ENCODE measurements at places on chromosomes 2 and 18.
A peak's percentile ranks its signal among the peaks of the same experiment; 100 is the strongest.

DNA sequence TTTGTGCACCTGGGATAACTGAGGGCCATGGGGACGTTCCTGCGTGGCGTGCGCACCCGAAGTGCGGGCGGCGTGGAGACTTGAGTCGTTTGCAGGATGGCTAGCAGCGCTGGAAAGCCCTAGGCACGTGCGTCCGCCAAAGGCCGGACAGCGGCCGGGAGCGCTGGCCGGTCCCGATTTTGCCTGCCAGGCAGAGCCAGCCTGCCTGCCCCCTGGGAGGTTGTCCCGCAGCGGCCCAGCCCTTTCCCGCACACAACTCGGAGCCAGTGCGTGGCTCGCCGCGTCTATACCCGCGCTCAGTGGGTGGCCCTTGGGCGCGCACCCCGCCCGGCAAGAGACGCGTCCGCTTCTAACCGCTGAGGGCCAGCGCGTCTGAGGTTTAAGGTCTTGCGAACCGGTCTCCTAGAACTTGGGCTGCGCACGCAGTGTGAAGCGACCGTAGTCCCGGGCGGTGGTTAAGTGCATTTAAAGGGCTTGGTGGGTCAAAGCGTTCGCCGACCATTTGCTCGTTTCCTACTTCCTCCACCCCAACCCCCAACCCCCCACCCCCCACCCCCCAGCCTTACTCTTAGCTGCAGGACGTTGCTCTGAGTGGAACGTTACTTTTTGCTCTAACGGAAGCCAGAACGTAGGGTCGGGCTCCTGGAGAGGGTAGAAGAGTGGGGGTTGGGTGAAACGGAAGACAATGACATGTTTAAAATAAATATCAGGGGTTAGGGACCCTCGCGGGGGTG, 627 bp downstream of the CDCA7 start:
- DNase-seq: no peak

DNA sequence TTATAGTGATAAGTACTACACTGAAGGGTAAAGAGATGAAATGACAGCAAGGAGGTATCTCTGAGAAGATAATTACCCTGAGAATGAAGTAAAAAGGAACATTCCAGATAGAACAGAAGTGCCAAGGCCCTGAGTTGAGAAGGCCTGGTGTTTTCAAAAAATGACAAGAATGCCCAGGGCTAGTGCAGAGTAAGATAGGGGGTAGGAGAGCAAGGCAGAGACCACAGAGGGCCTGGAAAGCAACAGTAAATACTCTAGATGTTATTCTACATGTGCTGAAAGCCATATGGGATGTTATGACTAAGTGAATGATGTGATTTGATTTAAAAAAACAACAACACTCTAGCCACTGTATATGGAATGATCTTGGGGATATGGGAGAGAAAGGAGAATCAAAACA, 52.3 kb downstream of the BAZ2B start:
- DNase-seq: no peak

- no peak for DNase-seq
These were observed 19.0 kb downstream of the ABCG5 start for GRCh38 chr2:43819491-43820163.

DNA sequence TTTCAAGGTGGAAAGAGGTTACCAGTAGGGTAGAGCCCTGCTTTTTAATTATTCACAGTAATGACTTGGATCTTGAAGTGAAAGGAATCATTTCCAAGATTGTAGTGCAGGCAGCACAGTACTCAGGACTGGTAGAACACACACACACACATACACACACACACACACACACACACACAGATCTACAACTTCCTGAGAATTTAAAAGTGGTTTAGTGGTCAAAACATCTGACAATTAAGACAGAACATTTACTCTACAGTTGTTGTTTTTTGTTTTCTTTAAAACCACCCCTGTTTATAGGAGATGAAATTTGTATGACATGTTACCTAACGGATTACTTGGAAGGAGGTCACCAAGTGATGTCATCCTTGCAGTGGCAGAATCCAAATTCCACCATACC, 146.7 kb upstream of the VRK2 start:
- DNase-seq: no peak

DNA sequence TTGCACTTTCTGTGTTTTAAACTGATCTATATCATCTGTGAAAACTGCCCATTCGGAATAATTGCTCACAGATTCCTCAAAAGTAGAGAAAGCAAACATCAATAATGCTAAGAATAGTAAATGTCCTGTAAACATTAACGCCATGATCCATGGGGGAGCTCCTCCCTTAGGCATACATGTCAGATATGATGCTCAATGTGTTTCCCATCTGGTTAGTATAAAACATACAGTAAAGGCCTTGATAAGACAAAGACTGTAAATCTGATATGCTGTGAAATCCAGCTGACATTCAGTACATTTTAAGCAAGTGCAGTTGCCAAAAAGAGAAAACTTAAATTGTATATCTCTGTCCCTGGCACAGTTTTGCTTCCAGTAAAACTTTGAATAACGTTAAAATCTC, 2.1 kb downstream of the DSEL start:
- DNase-seq: no peak

DNA sequence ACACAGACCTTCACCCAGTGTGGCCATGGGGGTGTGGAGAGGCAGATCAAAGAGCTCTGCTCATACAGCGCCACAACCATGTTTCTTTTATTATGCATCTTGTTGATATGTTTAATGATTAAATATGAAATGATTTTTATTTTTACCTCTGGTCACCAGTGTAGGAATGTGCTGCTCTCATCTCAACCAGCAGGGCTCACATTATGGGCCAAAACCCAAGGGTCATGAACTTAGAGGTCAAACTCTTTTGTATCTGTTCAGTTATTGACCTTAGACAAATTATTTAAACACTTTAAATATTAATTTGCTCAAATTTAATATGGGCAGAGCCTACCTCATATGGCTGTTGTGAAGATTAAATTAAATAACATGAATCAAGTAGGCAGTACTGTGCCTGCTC, 386.2 kb downstream of the ALK start:
- no peak for DNase-seq

- DNase-seq: no peak
These were observed 629.6 kb downstream of the ARHGAP15 start for GRCh38 chr2:143758629-143759330.

DNA sequence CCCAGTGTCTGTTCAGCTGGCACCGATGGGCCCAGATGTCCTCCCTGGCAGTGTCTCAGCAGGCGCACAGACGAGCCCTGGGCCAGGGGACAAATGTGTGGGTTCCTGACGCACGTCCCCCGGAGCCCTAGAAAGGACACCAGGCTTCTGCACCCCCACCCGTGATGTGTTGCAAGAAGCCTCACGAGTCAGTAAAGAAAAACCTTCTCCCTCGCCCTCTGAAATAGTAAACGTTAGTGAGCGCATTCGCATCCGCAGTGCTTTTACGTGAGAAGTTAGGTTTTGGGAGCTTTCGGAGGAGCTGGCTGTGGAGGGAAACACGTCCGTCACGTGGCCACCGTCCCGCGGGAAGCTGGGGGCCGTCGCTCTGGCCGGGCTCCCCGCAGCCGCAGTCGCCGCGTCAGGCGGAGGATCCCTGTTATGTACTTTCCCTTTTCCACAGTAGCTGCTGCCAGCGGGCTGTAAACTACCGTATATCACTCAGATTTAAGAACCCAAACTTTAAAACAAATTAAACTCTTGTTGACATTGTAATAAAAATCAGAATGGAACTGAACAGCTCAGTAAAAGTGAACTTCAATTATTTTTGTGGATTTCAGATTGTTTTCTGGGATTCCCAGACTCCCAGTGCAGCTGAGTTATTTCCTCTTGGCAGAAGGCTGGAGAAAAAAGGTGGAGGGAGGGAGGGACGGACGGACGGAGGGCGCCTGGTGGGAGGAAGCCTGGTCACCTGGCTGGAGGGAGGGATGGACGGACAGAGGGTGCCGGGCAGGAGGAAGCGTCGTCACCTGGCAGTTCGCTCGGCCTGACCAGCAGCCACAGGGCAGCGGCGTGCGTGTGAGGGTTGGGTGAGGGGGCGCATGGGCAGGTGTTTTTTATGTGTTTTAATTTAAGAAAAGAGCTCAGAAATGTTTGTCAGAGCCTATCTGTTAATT, 112.1 kb downstream of the NFATC1 start:
- DNase-seq: no peak

GRCh38 chr2:118858485-118859156, 11.2 kb upstream of the EN1 start:
- no peak for DNase-seq

GRCh38 chr2:47214990-47215389, 59.9 kb upstream of the STPG4 start:
- DNase-seq: no peak

- no peak for DNase-seq
These were observed 272.7 kb downstream of the SS18 start for GRCh38 chr18:25817546-25818237.

DNA sequence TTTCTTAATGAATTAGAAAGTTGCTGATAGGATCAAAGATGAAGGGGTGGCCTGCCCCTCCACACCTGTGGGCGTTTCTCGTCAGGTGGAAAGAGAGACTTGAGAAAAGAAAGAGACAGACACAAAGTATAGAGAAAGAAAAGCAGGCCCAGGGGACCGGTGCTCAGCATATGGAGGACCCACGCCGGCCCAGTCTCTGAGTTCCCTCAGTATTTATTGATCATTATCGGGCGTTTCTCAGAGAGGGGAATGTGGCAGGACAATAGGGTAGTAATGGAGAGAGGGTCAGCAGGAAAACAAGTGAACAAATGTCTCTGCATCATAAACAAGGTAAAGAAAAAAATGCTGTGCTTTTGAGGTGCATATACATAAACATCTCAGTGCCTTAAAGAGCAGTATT, 144.3 kb downstream of the CCDC102B start:
- DNase-seq: no peak

DNA sequence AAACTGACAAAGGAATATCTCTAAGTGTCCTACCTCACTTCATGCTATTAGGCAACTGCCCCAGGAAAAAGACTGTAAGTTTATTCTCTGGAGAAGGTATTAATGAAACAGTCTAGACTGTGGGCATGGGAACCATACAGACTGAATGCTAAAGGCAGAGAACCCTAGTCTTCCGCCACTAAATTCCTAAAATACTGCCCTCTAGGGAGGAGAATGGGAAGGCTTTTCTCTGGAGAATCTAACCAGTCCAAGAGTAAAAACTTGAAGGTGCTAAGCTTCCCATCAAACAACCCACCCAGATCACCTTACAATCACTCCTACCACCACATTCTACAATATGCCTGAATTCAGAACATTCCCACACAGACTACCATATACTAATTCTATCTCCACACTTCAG, 3.4 kb downstream of the SRBD1 start:
- no peak for DNase-seq

GRCh38 chr2:26970244-26970927, at the start of gene MAPRE3:
Gene MAPRE3 (plus strand): TSS chr2:26970637. CDS start chr2:27022219, 51,582 bp downstream.
- peak; percentile 72 for DNase-seq

DNA sequence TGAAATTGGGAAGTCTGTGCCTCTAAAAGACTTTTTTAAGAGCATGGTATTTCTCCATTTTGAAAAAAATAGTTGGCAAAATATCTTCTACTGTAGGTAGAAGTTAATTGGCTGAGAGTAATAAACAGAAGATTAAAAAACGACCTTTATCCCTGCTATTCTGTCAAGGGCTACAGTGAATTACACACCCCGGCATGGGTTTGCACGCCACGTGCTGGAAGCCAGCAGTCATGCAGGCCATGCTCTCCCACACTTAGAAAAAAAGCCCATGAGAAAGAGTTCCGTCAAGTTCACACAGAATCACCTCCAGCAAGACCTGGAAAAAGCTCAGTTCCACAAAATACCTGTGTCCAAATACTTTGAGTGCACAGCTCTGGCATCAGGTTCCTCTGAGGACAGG, 26.8 kb downstream of the FAM110C start:
- DNase-seq: no peak

GRCh38 chr2:224083638-224084037, 44.6 kb upstream of the SERPINE2 start:
- DNase-seq: no peak

GRCh38 chr2:28251337-28251736, 141.3 kb upstream of the FOSL2 start:
- DNase-seq: no peak

DNA sequence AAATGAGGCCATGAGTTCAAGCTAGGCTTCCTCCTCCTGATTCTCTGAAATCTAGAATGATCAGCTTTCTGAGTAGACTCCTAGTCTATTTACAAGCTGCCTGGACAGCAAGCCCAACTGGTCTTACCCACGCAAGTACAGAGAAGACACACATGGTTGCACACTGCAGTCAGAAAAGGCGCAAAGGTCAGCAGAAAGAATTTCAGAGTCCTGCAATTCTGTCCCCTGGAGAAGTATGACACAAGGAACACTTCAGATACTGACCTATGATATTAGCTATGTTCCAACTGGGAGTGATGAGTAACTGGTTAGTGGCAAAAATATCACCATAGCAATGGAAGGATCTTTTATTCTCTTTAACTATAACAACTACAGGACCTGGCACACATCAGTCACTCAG, 336.1 kb upstream of the PKDCC start:
- no peak for DNase-seq

DNA sequence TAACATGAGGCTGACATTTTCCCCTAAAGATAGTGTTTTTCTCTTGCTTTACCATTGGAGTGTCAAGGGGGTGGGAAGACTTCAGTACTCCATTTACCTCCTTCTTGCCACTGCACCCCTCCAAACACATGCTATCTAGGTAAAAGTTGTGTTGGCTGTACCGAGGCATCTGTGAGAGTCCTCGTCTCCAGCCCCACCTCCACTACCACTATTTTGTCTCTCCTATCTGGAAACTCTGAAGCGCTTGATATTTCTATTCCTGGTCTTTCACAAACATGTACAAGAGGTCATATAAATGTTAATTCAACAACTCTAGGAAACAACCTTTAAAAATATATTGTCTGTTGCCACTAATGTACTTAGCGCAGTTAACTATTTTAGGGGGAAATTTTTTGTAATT, 132.6 kb downstream of the PKP4 start:
- DNase-seq: no peak

GRCh38 chr2:19709553-19709952, 192.2 kb downstream of the TTC32 start:
- no peak for DNase-seq

DNA sequence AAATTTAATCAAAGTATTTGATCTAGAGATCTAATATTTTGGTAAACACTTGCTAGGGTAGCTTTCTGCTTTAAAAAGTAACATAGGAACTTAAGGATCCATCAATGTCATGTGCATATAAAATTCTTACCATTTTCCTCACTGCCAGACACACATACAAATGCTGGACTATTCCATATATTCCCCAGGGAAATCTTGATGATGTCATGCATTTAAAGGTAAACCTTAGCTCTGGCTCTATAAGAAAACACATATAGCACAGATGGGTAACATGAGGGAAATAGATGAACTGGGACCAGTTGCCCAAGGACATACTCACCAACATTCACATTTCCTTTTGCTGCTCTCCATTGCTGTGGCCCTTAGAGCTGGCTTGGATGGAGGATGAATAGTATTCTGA, 79.1 kb upstream of the FMNL2 start:
- no peak for DNase-seq

DNA sequence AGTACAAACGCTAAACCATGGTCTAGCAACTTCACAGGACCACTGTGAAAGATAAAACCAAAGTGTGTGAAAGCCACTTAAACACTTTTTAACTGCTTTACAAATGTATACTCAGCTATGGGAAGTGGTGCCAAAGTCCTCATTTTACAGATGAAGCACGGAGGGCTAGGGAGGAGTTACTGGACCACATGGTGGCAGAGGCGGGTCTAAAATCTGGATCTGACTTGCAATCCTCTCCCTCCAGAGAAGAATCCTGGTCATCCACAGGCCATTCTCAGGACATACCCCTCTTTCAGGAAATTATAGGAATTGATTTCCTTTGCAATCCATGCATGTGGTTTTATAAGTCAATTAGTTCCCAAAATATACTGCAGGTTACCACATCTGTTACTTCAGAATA, 84.6 kb upstream of the GYPC start:
- DNase-seq: no peak
